ENCODE measurements at places on chromosomes 5 and 9.

GRCh38 chr5:170791325-170791954 lies 7.9 kb downstream of the GABRP start:
- peak; percentile 48 for DNase-seq

DNA sequence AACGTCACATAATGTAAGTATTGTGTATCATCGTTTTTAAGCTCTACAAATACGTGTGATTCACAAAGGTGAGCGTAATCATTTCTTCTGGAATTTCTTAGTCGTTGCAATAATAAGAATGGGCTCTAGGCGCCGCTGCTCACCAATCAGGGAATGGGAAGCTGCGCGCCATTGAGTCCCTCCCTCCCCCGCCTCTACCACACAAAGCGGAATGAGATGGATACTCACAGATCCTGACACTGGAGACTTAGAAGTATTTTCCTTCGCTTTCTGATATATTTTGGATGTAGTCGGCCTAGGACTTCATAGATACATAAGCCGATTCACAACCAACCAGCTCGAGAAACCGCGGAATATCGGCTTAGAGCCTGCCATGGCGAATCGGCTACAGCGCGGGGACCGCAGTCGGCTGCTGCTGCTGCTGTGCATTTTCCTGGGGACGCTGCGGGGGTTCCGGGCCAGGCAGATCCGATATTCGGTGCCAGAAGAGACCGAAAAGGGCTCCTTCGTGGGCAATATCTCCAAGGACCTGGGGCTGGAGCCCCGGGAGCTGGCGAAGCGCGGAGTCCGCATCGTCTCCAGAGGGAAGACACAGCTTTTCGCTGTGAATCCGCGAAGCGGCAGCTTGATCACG lies at the start of gene PCDHGA11:
PCDHGA11 (plus strand) TSS at position 197 of the 634 bp plus-strand sequence; CDS start at position 374, 177 bp downstream.
- DNase-seq: no peak

DNA sequence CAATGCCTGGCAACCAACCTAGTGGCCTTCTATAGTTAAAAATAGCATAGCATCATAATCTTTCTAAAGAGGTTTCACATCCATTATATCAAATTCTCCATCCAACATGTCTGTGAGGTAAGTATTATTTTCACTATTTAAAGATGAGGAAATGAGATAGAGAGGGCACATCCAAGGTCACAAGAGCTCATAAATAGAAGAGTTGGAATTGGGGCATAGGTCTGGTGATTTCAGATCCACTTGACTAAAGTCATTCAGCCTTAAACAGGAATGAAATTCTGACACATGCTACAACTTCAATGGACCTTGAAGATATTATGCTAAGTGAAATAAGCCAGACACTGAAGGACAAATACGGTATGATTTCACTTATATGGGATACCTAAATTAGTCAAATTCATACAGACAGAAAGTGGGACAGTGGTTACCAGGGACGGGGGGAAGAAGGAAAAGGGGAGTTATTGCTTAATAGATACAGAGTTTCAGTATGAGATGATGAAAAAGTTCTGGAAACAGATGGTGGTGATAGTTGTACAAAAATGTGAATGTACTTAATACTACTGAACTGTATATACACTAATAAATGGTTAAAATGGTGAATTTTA lies 259.6 kb upstream of the NR4A3 start:
- no peak for DNase-seq

GRCh38 chr9:128271112-128271511 lies 4.7 kb downstream of the GOLGA2 start:
- no peak for DNase-seq

DNA sequence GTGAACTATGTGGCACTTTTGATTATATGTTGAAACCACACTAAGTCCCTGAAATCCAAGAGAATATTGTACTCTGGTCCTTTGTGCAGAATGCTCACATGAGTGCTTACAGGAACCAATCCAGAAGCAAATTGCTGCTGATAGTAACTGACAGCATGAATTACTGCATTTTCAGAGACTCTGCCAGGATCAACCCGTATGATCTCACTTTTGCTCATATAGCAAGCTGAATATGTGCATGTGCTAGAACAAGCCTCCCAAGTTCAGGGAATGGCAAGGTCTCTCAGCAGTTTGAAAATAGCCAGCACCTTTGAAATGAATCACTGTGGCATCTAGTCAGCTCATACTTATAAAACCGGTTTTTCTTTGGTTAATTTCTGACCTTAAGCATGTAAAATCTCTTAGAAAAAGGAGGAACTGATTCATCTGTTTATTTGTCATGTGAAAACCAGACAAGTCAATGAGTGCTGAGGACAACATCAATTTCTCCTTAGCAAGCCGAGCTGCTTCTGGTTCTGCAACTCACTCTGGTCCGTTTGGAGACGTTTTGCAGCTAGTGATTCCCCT lies 215.7 kb upstream of the ELL2 start:
- DNase-seq: no peak

GRCh38 chr9:15218994-15219393 lies 88.0 kb downstream of the TTC39B start:
- no peak for DNase-seq

DNA sequence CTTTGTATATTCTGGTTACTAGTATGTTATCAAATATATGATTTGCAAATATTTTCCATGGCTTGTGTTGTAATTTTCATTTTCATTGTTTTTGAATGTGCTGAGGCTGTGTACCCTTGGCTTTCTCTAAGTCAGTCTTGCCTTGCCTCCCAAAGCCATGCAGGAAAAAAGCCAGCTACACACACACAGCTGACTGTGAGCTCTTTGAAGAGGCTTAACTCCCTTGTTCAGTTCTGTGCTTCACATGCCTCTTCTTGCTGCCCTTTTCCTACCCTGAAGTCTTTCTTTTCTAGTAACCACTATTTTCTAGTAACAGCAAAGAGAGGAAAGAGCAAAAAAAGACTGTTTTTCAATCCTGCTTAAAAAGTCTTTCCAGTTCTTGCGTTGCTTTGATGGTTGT lies 53.9 kb downstream of the KCNN2 start:
- DNase-seq: no peak

GRCh38 chr5:64944868-64945267 lies 176.1 kb downstream of the CWC27 start:
- DNase-seq: no peak

GRCh38 chr5:149170299-149170698 lies 29.0 kb downstream of the ABLIM3 start:
- DNase-seq: no peak

GRCh38 chr9:131276891-131277286 lies 579 bp upstream of the FAM78A start:
- DNase-seq: no peak
